ENCODE measurements at places on chromosomes 7 and 10. TPM values are rescaled to one million over a fixed set of nuclear protein-coding genes. Genes with fewer than 3 reads are reported as not detected.

DNA sequence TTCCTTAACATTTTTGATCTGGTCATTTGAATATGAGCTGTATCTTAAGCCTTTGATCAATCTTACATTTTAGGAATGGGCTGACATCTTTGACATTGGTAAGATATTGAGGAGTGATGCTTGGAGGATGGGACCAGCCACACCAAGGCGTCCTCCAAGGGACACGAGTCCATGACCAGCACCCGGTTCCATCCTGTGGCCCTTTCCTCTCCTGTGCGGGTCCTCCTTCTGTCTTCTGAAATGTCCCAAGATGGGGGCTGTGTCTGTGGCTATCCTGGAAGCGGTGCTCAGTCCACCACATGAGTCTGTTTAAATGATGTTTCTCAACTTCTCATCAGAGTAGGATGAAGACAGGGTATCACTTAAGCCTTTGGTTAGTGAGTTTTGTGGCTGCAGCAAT, 67.3 kb upstream of the SHH start:
- no peaks in the 10 kb centered on the region for H3K27me3 ChIP-seq
- no peak overlapping the region for H3K27ac ChIP-seq
- H3K36me3 ChIP-seq = no peaks in the 10 kb centered on the region
- H3K4me1 ChIP-seq = peaks cover 32% of the 10 kb centered on the region

DNA sequence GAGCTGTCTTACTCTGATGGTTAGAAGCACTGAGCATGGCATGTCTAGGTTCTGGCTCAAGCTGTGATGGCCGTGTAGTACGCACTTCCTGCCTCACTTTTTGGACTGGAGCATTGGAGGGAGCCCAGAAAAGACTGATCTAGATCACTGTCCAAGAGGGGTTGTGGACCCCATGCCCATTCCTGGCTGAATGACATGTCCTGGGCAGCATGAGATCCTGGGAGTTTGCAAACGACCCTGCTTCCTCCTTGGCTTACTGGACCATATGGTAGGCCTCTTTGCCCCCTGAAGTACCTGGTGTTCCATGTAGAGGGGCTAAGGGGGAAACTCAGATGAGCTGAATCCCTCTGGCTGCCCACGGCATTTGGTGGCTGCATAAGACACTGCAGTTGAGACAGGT, 36.7 kb downstream of the ARHGAP22 start:
- H3K36me3 ChIP-seq = no peaks in the 10 kb centered on the region
- no peaks in the 10 kb centered on the region for H3K4me1 ChIP-seq
- H3K27ac ChIP-seq = no peak overlapping the region
- H3K4me3 ChIP-seq = no peak overlapping the region
- H3K27me3 ChIP-seq = no peaks in the 10 kb centered on the region
- no peak for DNase-seq

RSPH10B gene
- total RNA-seq = not detected

- H3K4me3 ChIP-seq = no peak overlapping the region
- no peaks in the 10 kb centered on the region for H3K36me3 ChIP-seq
- H3K4me1 ChIP-seq = peaks cover 5% of the 10 kb centered on the region
- no peak for DNase-seq
- no peaks in the 10 kb centered on the region for H3K27me3 ChIP-seq
Measured at GRCh38 chr7:74615933-74616780, 41.4 kb upstream of the GTF2I start.

DNA sequence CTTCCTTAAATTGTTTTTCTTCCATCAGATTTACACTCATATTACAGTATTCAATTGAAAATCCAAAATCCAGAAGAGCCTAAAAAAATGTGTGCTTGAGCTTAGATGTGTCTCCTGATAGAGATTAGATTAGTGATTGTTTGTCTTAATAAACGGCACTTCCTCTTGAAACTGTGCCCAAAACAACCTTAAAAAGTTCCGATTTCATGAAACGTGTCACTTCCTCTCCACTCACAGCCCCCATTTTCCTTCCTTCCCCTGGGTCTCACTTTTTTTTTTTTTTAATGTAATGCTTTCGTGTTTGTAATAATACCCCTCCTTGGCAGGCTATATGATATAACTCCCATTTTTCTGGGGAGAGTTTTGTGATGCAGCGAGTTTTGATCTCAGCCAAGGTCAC, 114.8 kb upstream of the ADO start:
- no peaks in the 10 kb centered on the region for H3K27me3 ChIP-seq
- no peak overlapping the region for H3K27ac ChIP-seq
- DNase-seq = no peak
- H3K4me3 ChIP-seq = no peak overlapping the region
- H3K36me3 ChIP-seq = peaks cover 9% of the 10 kb centered on the region

GRCh38 chr10:88080213-88080612, 216.8 kb downstream of the PTEN start:
- no peak for DNase-seq
- H3K27me3 ChIP-seq = no peaks in the 10 kb centered on the region
- no peak overlapping the region for H3K27ac ChIP-seq
- no peaks in the 10 kb centered on the region for H3K36me3 ChIP-seq
- no peak overlapping the region for H3K4me3 ChIP-seq
- H3K4me1 ChIP-seq = no peaks in the 10 kb centered on the region

- peaks cover 65% of the 10 kb centered on the region for H3K27me3 ChIP-seq
- no peaks in the 10 kb centered on the region for H3K4me1 ChIP-seq
- no peaks in the 10 kb centered on the region for H3K36me3 ChIP-seq
- DNase-seq = no peak
- no peak within 1 kb of the TSS for H3K27ac ChIP-seq
Measured at GRCh38 chr7:137846827-137847567, at the start of gene DGKI. TSS of gene DGKI (minus strand) at chr7:137846974.

- no peaks in the 10 kb centered on the region for H3K36me3 ChIP-seq
- H3K27ac ChIP-seq = no peak overlapping the region
- no peak overlapping the region for H3K4me3 ChIP-seq
- no peaks in the 10 kb centered on the region for H3K4me1 ChIP-seq
- H3K27me3 ChIP-seq = no peaks in the 10 kb centered on the region
Measured at GRCh38 chr7:134191876-134192275, 64.7 kb downstream of the LRGUK start.

DNA sequence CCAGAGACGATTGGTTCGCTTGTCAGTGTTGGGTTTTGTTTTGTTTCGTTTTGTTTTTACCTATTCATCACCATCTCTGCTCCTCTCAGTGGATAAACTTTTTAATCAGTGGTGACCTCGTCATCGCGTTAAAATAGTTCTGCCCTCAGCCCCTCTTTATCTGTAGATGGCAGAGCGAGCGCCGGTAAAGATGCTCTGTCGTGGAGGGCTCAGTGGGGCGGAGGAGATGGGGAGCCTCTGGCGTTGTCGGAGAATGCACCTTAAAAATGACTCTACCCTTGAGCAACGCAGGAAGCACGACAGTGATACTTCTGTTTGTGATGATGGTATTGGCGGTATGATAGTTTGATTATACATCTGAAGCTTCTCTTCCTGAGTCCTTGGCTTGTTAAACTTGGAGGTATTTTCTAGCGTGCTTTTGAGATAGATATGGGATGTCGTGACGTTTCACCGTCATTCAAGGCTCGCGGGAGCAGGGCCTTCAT, 554 bp downstream of the CSGALNACT2 start:
- H3K27ac ChIP-seq = no peak overlapping the region
- peaks cover 34% of the 10 kb centered on the region for H3K4me1 ChIP-seq
- DNase-seq = peak; percentile 39
- no peaks in the 10 kb centered on the region for H3K27me3 ChIP-seq

INHBA gene
- 55.3 TPM for total RNA-seq

DNA sequence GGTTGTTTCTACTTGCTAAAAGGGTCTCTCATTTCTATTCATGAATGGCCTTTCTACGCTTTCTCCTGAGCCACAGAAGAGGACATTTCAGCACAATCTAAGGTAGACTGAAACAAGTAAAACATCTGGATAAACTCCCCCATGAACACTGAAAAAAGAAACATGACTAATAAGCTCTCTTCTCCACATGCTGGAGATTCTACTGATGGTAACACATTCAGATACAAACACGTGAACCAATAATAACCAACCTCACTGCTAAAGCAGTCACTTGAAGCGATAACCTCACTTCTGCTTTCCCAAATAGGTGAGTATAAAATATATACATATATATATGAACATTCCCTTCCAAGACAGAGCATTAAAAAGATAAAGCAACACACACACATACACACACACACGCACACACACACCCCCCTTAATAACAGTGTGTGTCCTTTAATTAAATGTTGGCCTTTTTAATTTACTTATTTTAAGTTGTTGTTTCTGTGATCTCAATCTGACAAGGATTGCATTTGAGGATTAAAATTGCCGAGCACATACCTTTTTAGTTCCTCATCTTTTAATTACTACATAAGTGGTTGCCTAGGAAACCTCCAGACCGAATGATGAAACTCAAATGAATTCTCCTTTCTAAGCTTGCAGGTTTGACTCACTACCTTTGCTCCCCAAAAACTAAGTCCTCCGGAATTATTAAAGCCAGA, 292.4 kb upstream of the KLF14 start:
- no peaks in the 10 kb centered on the region for H3K4me1 ChIP-seq
- no peaks in the 10 kb centered on the region for H3K27me3 ChIP-seq
- no peak for DNase-seq
- no peaks in the 10 kb centered on the region for H3K36me3 ChIP-seq
- H3K4me3 ChIP-seq = no peak overlapping the region
- H3K27ac ChIP-seq = no peak overlapping the region
